ENCODE measurements at places on chromosomes 3 and 15. TPM values are rescaled to one million over a fixed set of nuclear protein-coding genes. Genes with fewer than 3 reads are reported as not detected.
A peak's percentile ranks its signal among the peaks of the same experiment; 100 is the strongest.

Gene NAALADL2
- 4.3 TPM for total RNA-seq

Gene ZMYND10
- total RNA-seq: 2.3 TPM

Gene LYZL4
- total RNA-seq: not detected

GRCh38 chr3:194138732-194139070 lies 2.8 kb downstream of the HES1 start:
- peaks cover 37% of the 10 kb centered on the region for H3K27me3 ChIP-seq
- peaks cover 62% of the 10 kb centered on the region for H3K4me1 ChIP-seq
- peak overlapping the region; percentile 39 for H3K27ac ChIP-seq
- H3K4me3 ChIP-seq: peak overlapping the region; percentile 92
- no peak for DNase-seq
- H3K36me3 ChIP-seq: no peaks in the 10 kb centered on the region

DNA sequence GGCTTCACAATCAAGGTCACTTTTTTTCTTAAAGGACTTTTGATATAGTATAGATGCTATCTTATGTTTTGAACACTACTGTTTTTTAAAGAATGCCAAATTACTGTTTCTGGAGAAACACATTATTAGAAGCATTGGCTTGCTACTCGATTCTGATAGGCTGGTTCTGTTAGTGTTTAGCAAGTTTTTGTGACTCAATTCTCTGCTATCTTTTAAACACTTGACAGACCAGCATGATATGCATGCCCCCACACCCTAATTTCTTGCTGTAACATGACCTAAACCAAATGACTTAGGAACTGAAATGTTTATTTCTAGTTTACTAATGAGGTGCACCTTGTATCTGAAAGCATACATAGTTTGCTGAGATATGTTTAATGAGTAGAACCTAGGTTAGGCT lies 5.5 kb upstream of the IL20RB start:
- H3K27ac ChIP-seq: no peak overlapping the region
- H3K4me3 ChIP-seq: no peak overlapping the region
- DNase-seq: no peak
- H3K27me3 ChIP-seq: no peaks in the 10 kb centered on the region
- peaks cover 15% of the 10 kb centered on the region for H3K4me1 ChIP-seq
- H3K36me3 ChIP-seq: no peaks in the 10 kb centered on the region

- peaks cover 6% of the 10 kb centered on the region for H3K4me1 ChIP-seq
- no peak overlapping the region for H3K4me3 ChIP-seq
- H3K27me3 ChIP-seq: no peaks in the 10 kb centered on the region
- H3K27ac ChIP-seq: no peak overlapping the region
- H3K36me3 ChIP-seq: no peaks in the 10 kb centered on the region
Measured at GRCh38 chr15:73796331-73796831, 43.2 kb upstream of the INSYN1 start.

GRCh38 chr3:159843840-159844730 lies 144.6 kb upstream of the IL12A start:
- peak overlapping the region; percentile 86 for H3K27ac ChIP-seq
- peaks cover 72% of the 10 kb centered on the region for H3K4me1 ChIP-seq
- peak overlapping the region; percentile 80 for H3K4me3 ChIP-seq
- H3K27me3 ChIP-seq: no peaks in the 10 kb centered on the region
- H3K36me3 ChIP-seq: peaks cover 14% of the 10 kb centered on the region

DNA sequence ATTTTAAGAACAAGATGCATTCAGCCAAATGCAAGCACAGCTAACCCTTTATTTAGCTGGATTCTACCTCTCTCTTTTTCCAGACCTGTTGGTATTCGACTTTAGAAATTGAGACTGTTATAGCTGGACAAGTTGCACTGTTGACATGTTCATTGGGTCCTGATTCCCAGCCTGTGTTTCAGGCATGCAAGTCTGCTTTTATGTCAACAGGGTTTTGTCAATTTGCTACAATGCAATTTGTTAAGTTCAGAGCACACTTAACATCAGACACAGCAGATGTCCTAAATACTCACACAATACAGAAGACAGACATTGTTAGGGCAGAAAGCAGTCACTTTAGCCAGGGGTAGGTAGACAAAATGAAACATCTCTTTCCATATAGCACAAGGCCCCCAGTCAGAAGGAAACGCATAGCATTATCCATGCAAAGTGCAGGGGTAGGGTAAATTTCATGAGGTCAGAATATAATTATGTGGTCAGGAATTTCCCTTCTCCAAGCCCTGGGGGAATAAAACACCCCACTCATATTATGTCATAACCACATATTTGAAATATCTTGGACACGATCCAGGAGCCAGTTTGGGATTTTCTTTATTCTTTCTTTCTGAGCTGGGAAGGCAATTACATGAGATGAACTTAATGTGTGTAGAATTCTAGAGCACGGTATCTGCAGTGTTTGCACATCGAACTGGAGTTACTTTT lies 504.1 kb downstream of the NTRK3 start:
- H3K27me3 ChIP-seq: peaks cover 3% of the 10 kb centered on the region
- peaks cover 5% of the 10 kb centered on the region for H3K4me1 ChIP-seq
- no peak overlapping the region for H3K27ac ChIP-seq
- no peak for DNase-seq
- no peaks in the 10 kb centered on the region for H3K36me3 ChIP-seq

DNA sequence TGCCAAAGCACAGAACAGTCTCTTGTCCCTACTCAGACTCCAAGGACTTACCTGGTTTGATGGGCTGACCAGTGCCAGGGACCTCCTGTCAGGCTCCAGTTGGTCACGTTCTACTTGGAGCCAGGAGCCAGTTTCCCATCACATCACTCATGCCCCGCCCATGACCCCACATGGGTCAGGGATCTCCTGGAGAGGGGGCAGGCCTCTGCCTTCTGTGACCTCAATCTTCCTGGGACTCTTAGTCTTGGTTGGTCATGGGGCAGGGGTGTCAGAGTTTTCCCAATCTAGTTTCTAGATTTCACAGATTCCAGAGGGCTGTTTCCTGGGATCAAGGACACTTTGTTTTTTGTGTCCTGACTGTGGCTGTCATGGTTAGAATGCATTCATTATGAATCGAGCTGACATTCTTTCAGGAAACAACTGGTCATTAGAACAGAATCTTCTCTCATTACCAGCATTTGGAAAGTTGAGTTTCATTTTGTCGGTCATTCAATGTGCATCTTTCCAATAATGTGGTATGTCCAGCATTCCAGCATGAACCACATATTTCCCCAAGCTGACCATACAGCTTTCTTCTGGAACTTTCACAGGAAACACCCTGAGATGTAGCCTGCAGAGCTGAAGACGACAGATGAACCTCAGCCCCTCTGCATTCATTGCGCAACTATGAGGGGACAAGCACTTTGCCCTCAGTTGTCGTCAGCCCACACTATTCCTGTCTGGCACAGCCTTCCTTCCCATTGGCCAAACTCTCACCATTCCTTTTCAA lies 19.8 kb downstream of the CYP19A1 start:
- H3K27ac ChIP-seq: no peak overlapping the region
- peaks cover 5% of the 10 kb centered on the region for H3K4me1 ChIP-seq
- H3K4me3 ChIP-seq: no peak overlapping the region
- H3K36me3 ChIP-seq: no peaks in the 10 kb centered on the region
- DNase-seq: no peak

GRCh38 chr3:101069901-101070798 lies 76.9 kb upstream of the ABI3BP start:
- H3K27me3 ChIP-seq: no peaks in the 10 kb centered on the region
- peak; percentile 18 for DNase-seq
- no peaks in the 10 kb centered on the region for H3K4me1 ChIP-seq
- H3K4me3 ChIP-seq: no peak overlapping the region
- no peaks in the 10 kb centered on the region for H3K36me3 ChIP-seq

DNA sequence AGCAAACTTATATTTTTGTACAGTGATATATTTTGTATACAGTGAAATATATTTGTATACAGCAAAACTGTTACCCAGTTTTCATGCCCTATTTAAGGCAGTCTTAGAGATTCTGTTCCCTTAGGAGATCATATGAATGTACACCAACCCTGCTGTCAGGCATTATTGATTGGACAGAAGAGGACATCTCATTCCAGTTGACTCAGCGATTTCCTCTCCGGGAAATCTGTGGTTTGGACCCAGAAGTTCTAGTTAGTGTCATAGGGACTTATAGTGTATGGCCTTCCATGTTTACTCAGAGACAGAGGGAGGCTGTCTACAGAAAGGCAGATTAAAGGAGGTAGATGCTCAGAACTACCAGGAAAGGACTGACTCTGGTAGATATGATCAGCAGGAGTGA lies 318.8 kb upstream of the KCNMB2 start:
- no peaks in the 10 kb centered on the region for H3K4me1 ChIP-seq
- no peak overlapping the region for H3K27ac ChIP-seq
- no peak for DNase-seq
- no peaks in the 10 kb centered on the region for H3K36me3 ChIP-seq
- no peaks in the 10 kb centered on the region for H3K27me3 ChIP-seq

DNA sequence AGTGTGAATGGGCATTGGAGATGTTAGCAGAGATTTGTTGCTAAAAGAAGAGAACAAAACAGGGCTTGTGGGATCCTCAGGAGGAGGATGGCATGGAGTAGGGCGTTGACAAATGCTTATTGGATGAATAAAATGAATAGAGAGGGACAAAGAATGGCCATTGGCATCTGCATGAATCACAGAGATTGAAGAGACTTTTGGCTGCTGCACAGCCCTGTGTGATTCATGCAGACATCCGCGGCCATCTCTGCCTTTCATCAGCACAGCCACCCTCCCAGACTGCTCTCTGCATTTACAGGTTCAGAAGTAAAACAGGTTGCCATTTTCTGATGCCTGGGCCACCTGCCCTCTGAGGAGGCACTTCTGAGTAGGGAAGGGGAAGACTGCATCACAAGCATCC lies 397.9 kb downstream of the EPHB1 start:
- H3K36me3 ChIP-seq: peaks cover 11% of the 10 kb centered on the region
- DNase-seq: no peak
- no peak overlapping the region for H3K4me3 ChIP-seq
- no peak overlapping the region for H3K27ac ChIP-seq
- H3K27me3 ChIP-seq: no peaks in the 10 kb centered on the region

GRCh38 chr3:190617185-190617584 lies 103.3 kb downstream of the IL1RAP start:
- no peak for DNase-seq
- peaks cover 44% of the 10 kb centered on the region for H3K27me3 ChIP-seq
- peaks cover 21% of the 10 kb centered on the region for H3K4me1 ChIP-seq
- H3K36me3 ChIP-seq: no peaks in the 10 kb centered on the region
- no peak overlapping the region for H3K4me3 ChIP-seq

DNA sequence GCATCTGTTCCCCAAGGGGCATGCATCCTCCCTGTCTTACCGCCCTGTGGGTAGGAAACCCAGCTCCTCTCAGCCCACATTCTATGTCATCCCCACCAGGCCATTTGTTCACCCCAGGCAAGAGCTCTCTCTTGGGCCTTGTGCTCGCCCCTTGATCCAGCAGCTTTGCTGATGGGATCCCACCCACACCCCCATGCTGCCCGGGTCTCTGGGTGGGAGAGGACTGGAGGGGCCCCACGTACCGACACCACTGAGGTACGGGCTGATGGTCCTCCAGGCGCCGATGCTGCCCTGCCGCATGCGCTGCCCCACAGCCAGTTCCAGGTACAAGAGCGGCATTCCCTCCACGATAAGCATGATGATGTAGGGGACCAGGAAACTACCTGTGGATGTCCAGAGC lies 14.5 kb downstream of the SLC6A20 start:
- H3K4me3 ChIP-seq: no peak overlapping the region
- H3K27me3 ChIP-seq: peaks cover 9% of the 10 kb centered on the region
- H3K27ac ChIP-seq: no peak overlapping the region
- DNase-seq: no peak
- no peaks in the 10 kb centered on the region for H3K4me1 ChIP-seq

GRCh38 chr3:136750209-136750896 lies 1.8 kb downstream of the STAG1 start:
- H3K27ac ChIP-seq: peak overlapping the region; percentile 99
- peaks cover 2% of the 10 kb centered on the region for H3K36me3 ChIP-seq
- H3K4me3 ChIP-seq: peak overlapping the region; percentile 96
- H3K27me3 ChIP-seq: peaks cover 2% of the 10 kb centered on the region
- no peak for DNase-seq

- no peaks in the 10 kb centered on the region for H3K27me3 ChIP-seq
- peaks cover 3% of the 10 kb centered on the region for H3K36me3 ChIP-seq
- peaks cover 58% of the 10 kb centered on the region for H3K4me1 ChIP-seq
- peak overlapping the region; percentile 97 for H3K4me3 ChIP-seq
Measured at GRCh38 chr15:75649045-75649761, 1.5 kb downstream of the SNX33 start.

DNA sequence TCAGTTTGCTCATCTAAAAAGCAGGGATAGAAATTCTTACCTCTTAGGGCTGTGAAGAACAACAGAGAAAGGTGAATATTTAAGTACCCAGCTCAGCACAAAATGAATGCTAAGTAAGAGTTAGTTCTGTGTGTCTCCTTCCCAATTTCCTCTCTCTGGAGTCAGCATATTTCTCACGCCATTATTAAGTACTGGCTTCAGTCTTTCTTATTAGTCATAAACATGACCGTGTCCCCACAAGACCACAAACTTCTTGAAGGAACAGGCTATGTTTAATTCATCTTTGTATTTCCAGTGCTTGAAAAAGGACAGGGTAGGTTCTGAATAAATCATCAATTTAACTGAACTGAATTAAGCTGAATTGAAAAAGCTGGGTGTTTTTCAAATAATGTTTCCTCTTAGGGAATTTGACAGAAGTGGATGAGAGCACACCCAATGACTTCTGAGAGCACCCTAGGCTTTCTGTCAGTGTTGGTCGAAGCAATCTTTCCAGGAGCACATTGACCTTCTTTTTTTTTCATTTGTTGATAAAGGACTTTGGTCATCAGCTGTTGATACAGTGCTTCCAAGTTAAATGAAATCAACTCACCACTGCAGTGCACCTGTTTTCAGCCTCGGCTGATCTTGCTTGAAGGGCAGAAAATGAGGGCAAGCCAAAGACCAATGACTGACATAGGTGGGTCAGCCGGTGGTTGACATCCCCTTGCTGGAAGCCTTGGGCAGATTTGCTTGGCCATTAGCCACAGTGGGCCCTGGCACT lies 324.6 kb downstream of the MFSD1 start:
- no peaks in the 10 kb centered on the region for H3K36me3 ChIP-seq
- H3K4me1 ChIP-seq: no peaks in the 10 kb centered on the region
- no peak overlapping the region for H3K27ac ChIP-seq
- H3K4me3 ChIP-seq: no peak overlapping the region
- DNase-seq: no peak

GRCh38 chr3:46372492-46373359 lies 2.0 kb downstream of the CCR5 start:
- H3K4me3 ChIP-seq: no peak overlapping the region
- DNase-seq: no peak
- no peak overlapping the region for H3K27ac ChIP-seq
- H3K27me3 ChIP-seq: peaks cover 66% of the 10 kb centered on the region
- H3K4me1 ChIP-seq: no peaks in the 10 kb centered on the region

DNA sequence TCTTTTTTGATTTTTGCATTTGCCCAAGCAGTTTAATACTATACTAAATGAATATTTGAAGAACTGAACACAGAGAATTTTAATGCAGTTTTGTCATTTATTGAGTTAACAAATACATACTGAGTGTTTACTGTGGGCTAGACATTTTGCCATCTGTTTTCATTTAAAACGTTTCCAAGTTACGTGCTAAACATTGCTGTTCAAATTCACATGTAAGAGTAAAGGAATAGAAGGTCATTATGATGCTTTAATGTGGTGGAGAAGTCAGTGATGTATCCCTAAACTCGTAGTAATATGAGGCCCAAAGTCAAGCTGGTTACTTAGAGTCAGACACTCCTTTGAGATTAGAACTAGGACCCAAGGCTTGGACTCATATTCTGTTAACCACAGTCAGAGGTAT lies 49.4 kb downstream of the CRYBG3 start:
- H3K36me3 ChIP-seq: peaks cover 14% of the 10 kb centered on the region
- no peak overlapping the region for H3K27ac ChIP-seq
- no peak overlapping the region for H3K4me3 ChIP-seq
- no peak for DNase-seq
- H3K27me3 ChIP-seq: no peaks in the 10 kb centered on the region
